ENCODE measurements at places on chromosomes 2 and 18.
A peak's percentile ranks its signal among the peaks of the same experiment; 100 is the strongest.

- DNase-seq: no peak
These were observed 88.4 kb upstream of the TMEM247 start for GRCh38 chr2:46390901-46391395.

DNA sequence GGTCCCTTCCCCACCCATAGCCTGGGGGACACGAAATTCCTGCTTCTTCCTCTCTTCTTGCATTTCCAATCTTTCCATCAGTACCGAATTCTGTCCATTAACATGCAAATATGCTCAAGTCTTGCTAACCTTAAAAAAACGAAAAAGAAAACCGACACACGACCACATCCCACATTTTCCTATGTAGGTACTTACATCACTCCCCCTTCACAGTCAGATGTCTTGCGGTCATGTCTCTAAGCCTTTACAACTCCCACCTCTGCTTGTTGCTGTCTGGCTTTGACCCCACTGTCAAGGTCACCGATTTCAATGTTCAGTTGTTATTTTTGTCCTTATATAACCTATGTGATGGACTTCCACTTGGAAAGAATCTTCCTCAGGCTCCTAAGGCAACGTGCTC lies 219.4 kb downstream of the NAPG start:
- DNase-seq: no peak

- DNase-seq: no peak
These were observed 839.6 kb downstream of the TSN start for GRCh38 chr2:122595065-122595464.

GRCh38 chr18:54023471-54023870 lies 201.0 kb downstream of the MBD2 start:
- no peak for DNase-seq

DNA sequence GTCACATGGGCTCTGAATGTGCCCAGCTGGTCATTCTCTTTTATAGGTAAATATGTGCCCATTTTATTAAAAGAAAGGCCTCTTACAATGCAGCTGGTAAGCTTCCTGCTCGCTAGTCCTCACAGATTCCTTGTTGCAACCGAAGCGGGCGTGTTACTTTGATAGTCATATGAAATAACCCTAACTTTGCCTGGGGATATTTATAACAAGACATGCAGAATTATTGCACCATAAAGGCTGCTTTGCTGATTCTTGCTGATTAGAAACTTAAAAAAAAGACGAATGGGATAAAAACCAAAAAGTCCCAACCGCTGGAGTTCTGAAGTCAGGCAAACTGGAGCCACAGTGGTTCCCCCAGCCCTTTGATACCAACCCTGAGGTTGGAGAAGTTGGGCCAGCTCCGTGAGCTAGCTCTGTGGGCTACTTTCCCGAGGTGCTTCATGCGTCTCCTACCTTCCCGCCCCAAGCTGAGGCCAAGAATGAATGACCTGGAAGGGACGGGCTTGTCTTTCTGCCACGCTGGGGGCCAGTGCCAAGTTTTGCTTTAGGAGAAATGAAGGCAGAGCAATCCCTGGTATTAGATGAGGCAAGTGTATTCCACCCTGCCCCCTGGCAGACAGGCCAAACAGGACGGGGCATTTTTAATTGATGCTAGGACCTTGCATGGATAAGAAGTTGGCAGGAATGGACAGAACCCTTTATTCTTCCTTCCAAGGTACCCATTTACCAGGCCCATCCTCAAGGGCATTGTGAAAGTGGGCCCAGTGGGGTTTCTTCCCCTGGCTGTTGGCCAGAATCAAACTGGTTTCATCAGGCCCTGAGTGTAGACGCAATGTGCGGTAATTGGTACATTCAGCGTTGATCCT lies 140.4 kb downstream of the KCTD1 start:
- no peak for DNase-seq

DNA sequence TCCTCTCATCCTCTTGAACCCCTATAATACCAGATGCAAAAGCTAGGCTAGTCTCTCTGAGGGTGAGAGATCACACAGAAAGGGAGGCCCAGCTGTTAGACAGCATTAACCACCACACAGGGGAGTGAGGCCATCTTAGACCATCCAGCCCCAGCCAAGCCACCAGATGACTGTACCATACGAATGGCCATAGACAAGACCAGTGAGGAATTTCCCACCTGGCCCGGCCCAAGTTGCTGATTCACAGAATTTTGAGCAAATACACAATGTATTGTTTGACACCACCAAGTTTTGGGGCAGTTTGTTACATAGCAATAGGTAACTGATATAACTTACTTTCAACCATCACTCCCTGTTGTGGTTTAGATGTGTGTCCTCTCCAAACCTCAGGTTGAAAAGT lies 98.2 kb upstream of the CTNNA2 start:
- no peak for DNase-seq

DNA sequence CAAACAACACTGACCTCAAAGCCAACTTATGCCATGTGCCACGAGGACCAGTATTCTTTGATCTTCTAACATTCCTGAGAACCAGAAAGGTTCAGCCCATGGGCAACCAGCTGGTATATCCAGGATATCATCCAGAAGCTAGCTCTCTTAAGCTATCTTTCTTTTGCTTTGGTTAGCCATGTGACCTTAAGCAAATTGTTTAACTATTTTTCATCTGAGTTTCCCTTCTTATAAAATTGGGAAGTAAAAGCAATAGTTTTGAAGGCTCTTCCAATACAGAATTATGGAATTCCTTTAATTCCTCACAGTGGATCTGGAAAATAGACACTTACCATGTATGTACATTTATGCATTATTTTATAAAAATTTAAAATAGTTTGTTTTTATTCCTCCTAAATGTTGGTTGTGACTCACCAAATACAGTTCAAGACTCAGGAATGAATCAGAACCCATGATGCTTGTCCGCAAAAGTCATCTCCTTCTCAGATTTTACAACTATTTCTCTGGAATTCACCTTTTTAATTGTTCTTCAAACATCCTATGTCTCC lies 435.7 kb downstream of the ZEB2 start:
- no peak for DNase-seq

GRCh38 chr2:135850892-135851668 lies 14.1 kb upstream of the LCT start:
- DNase-seq: no peak

DNA sequence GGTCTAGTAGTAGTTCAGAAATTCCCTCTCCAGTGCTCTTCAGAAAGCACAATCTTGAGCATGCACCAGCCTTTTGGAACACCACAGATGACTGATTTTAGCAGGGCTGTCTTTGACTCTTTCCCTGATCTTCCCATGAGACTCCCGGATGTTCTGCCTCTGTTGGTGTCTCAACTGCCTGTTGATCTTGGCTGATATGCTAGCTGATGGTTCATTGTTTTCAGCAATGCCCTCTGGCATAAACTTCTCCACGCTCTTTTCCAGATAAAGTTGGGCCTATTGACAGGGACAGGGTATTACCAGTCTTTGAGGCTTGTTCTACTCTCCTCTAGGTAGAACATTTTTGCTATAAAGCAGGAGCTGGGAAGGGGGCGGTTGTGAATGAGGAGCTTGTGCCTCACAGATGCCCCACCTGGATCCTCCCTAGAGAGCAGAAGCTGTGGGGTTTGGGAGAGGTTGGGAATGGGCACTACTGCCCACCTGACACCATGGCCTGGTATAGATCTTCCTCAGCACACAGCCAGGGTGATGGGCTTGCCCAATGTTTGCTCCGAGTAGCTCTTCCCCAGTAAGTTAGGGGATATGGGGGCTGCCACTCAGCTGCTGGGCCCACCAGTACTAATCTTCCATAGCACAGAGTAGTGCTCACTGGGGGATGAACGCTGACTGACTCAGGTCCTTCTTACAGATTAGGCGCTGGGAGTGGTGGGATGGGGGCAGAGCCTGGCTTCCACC lies 111.3 kb downstream of the PTGR3 start:
- DNase-seq: no peak

- DNase-seq: no peak
These were observed 18.1 kb downstream of the TMEM163 start for GRCh38 chr2:134700730-134701129.

DNA sequence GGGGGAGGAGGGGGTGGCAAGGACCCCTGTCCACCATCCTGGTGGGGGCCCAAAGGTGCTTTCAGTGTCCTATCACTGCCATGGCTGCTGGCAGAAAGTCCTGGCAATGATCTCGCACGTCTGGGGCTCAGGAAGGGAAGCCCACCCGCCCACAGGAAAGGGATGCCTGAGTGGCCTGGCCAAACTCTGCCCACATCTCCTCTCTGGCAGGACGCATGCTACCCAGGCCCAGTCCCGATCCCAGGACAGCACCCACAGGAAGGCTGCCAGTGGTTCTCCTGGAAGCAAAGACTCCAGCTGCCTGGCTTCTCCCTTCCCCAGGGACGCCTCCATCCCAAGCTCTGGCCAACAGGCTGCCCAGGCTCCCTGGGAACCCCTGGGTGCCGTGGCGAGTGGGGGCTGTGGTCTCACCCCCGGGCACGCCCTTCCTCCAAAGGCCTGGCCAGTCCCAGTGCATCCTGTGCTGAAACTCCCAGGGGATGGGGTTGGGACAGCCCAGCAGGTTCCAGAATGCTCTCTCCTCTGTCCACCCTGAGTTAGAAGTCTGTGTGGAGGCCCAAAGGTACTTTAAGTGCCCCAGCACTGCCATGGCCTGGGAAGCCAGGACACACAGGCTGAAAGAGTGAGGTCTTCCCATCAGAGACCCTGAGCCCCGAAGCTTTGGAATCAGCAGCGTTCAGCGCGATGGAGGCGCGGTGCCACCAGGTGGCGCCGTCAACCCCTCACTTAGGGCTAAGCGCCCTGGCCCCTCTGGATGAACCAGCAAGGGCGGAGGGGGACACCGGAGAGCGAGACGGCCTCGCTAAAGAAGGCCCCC lies 29.8 kb upstream of the TAF1B start:
- DNase-seq: peak; percentile 61

DNA sequence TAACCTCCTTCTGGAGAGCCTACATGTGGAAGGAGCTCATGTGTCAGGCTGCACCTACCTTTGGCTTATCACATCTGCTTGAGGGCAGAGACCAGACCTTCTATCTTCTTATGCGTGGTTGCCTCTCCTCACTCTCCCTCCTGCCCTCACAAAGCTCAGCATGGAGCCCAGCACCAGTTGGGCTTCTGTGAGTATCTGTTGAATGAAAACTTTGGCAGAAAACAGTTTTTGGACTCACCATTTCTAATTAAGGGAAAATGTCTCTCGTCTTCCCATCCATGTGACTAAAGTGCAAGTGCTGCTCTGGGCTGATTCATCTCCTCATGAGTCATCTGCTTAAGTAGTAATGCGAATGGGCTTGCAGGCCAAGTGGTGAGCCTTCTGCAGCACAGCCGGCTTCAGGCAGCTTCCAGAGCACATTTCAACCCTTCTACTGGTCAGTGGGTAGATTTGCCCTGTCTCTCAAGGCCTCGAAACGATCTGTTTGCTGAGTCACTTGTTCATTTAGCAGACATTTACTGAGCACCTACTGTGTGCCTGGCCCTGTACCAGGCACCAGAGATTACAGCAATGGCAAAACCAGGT lies 102.6 kb downstream of the VSNL1 start:
- DNase-seq: peak; percentile 88

- no peak for DNase-seq
These were observed 3.8 kb upstream of the UXS1 start for GRCh38 chr2:106197878-106198277.

DNA sequence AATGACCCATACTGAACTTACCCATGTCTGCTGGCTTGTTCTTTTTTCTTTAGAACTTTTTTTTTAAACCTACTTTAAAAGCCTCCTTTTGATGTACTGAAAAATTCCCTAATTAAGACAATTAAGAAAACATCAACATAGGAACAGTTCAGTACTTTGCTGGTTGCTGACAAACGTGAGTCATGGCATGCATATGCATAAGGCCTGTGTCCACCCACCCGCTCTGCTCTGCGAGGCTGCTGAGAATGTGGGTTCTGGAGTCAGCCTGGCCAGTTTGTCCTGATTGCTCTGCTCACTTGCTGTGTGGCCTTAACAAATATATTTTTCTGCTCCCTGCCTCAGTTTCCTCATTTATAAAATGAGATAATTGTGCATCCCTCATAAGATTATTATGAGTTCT lies 27.3 kb downstream of the LAMA3 start:
- no peak for DNase-seq

- no peak for DNase-seq
These were observed 51.9 kb upstream of the RMP24 start for GRCh38 chr18:35920623-35921022.

DNA sequence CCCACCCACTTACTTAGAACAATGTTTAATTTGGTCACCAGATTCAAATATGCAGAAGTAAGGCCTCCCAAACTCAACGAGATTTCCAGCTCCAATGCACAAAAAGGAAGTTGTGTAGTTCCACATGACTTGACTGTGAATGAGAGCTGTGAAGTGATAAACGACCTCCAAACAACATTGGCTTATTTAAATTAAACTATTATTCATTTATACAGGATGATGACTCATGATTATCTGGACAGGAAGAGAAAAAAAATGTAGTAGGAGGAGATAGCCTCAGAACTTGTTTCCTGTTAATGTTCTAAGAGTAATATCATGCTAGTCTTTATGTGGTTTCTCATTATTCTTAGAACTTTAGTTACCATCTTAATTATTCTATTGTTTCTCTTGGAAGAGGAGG lies 237.3 kb downstream of the C1D start:
- DNase-seq: no peak

GRCh38 chr18:74714791-74715190 lies 117.1 kb downstream of the ZNF407 start:
- DNase-seq: no peak

DNA sequence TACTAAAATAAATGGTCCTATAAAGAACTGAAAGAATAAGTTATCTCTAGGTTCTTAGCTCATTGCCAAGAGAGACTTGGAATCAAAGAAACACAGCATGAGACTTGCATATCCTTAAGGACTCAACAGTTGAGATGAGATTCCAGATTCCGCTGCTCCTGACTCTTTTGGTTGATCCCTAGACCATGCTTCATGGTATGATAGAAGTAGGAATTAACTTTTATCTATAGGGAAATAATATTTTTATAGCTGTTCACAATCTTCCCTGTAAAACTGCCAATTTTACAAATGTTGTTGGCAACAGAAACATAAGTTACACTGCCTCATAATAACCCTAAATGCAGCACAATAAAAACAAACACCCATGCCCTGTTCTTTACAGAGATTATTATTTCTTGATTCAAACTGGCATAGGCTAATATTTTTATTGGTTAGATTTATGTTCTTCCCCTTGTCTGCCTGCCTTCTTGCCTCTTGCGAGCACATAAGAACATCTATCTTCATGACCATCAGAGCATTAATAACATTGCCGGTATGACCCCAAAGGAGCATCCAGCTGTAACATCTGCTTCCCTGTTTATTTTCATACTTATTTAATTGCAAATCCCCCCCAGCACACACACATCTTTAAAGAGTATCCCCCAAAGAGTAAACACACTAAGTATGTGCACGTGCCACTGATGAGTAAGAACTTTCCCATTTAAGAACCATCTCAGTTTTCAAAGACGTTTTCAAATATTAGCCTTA lies 735.7 kb upstream of the SLC8A1 start:
- DNase-seq: no peak
